Mesenteric fat pad (tissue), 1 donor: ENCODE measurements at places on chromosomes 16 and 17. TPM values are rescaled to one million over a fixed set of nuclear protein-coding genes. Genes with fewer than 3 reads are reported as not detected.

FBXW10 gene
- 0.51 TPM for total RNA-seq

TBC1D26 gene
- not detected for total RNA-seq

TP53TG3B gene
- not detected for total RNA-seq

FOXC2 gene
- 0.42 TPM for total RNA-seq

ITGAL gene
- 6.8 TPM for total RNA-seq

BHLHA9 gene
- not detected for total RNA-seq

AATK gene
- total RNA-seq, result 7.9 TPM

LAT gene
- total RNA-seq, result 4.1 TPM

LRRC75A gene
- 3.1 TPM for total RNA-seq

MT1H gene
- total RNA-seq, result 0.58 TPM

TMED6 gene
- total RNA-seq, result 1.2 TPM

DNA sequence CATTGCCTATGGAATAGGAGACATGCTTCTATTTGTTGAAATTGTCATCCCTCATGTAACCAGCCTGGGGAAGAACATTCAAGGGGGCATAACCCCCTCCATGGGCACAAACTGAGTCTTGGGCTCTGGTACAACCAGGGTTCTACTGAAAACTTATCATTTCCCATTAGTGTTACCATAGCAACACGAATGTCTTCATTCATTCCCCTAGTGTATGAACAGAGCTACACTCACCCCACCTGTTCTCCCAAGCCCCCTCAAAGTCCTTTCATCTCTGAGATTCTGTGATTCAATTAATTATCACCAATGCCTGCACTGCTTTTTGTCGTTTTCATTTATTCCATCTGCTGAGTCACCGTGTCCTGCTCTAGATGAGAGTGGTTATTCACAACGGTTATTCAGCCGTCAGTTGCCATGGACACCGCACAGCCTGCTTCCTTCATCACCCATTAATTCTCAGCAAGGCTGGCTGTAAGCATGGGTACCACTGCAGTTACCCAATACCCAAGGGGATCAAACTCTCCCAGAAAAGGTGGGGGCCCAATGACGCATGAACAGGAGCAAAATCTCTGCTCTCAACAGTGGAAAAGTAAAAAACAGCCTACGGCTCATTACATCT is 1.6 kb upstream of the GAST start:
- no peak for DNase-seq

GRCh38 chr17:67585077-67585602 is 132.6 kb upstream of the NOL11 start:
- no peak for DNase-seq

DNA sequence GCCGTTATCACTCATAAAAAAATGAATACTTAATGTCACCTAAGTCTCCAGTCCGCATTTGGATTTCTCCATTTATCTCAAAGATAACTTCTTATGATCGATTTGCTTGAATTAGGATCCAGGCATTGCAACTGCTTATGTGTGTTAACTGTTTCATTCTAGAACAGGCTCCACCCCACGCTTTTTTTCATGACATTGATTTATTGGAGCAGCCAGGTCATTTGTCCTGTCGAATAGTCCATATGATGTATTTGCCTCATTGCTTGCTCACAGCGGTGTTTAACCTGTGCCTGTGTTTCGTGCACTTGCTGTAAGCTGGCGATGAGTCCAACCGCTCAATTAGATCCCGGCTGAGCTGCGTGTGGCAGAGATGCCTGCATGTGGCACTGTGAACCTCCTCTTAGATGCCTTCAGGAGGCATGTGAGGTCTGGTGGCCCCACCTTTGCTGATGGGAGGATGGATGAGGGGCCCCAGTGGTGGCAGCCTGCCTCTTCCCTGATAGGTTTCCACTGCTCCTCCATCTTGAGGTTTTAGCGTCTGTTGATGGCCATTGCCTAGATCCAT is 16.4 kb downstream of the DHX38 start:
- peak; percentile 86 for DNase-seq

DNA sequence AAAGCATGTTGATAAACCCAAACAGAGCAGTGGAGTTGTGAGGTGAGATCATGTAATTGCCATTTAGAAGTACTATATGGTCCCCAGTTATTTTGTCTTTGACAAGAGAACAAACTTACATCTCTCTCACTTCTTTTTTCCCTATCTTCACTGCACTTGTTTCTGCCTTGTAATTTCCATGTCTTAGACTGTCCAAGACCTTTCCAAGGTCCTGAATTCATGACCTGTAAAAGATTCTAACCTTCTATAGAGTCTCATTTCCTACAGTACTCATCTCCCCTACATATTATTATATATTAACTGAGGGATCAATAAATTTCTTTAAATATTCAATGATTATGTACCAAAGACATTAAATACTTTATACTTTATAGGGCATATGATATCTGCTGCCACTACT is 295.3 kb upstream of the KIF2B start:
- no peak for DNase-seq

- no peak for DNase-seq
Observed at GRCh38 chr17:17621254-17621653, 29.7 kb upstream of the PEMT start.

DNA sequence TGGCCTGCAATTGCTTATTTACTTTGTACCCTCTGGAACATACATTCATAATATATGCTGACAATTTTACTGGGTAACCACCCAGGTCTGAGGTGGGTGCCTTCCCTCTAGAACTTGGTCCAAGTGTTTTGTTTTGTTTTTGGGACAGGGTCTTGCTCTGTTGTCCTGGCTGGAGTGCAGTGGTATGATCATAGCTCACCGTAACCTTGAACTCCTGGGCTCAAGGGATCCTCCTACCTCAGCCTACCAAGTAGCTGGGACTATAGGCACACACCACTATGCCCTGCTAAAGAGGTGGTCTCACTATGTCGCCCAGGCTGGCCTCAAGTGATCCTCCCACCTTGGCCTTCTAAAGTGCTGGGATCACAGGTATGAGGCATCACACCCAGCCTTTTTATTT is 11.2 kb upstream of the CTCF start:
- no peak for DNase-seq

GRCh38 chr16:7637446-7637845 is 304.8 kb downstream of the RBFOX1 start:
- DNase-seq, result no peak

GRCh38 chr17:66542129-66542966 is 239.9 kb downstream of the PRKCA start:
- DNase-seq, result no peak

GRCh38 chr17:75875182-75875939 is 3.0 kb downstream of the TRIM47 start:
- DNase-seq, result no peak

DNA sequence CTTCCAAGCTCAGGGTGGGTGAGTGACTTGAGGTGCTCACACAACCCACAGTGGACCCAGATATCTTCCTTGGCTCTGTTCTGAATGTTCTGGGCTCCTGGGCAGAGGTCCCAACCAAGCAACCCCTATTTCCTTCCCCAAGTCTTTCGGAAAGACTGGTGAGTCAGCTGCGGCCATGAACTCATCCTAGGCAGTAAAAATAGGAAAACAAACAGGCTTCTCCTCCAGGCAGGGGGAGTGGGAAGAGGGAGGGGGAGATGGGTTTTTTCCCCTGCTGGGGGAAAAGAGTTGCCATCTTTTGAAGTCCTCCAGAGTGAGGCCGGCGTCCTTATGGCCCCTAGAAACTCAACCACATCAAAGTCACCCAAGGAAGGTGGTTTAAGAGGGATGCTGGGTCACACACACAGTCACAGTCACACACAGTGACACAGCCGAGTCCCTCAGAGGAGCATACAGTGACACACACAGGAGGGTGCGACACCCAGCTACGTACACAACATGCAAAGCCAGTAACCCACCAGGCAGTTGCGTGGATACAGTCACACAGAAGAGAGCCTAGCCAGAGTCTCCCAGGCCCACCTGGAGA is 16.0 kb upstream of the DLX4 start:
- DNase-seq, result no peak

- no peak for DNase-seq
Observed at GRCh38 chr17:34582901-34583245, 3.5 kb downstream of the TMEM132E start.

GRCh38 chr17:55062921-55063320 is 94.4 kb downstream of the STXBP4 start:
- DNase-seq, result no peak

DNA sequence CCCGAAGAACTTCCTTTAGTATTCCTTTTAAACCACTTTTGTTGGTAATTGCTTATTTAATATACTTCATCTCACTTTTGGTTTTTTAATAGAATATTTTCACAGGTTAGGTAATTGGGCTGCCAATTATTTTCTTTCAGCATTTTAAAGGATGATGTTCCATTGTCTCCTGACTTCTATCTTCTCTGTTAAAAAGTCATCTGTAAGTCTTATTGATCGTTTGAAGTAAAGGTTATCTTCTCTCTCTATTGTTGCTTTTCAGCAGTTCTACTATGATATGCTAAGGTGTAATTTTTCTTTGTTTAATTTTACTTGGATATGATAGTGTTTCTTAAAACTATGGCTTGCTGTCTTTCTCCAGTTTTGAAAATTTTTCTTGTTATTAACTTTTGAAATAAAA is 307.5 kb downstream of the MAP2K4 start:
- no peak for DNase-seq

GRCh38 chr17:56593086-56593645 is 333 bp upstream of the NOG start:
- DNase-seq, result no peak

GRCh38 chr17:7992516-7992915 is 9.9 kb upstream of the GUCY2D start:
- DNase-seq, result no peak

GRCh38 chr16:63527404-63527803 is 1491.2 kb upstream of the CDH8 start:
- no peak for DNase-seq

DNA sequence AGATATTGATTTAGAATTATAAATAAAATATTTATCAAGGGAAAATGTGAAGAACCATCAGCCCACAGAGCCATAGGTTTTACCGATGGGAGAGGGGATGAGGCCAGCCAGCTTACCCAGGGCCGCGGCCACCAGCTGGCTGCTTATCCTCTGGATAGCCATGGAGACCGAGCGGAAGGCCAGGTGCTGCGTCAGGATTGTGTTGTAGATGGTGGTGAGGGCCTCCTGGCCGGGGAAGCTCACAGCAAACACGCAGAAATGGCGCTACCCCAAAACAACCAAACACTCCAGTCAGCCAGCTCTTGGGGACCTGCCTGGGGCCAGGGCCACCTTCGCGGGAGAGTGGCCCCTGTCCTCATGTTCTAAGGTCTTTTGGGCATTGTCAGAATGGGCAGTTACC is 97.8 kb downstream of the DNAH17 start:
- no peak for DNase-seq

- DNase-seq, result no peak
Observed at GRCh38 chr17:2023692-2024571, 1.2 kb downstream of the RTN4RL1 start.

GRCh38 chr16:7584561-7584960 is 251.9 kb downstream of the RBFOX1 start:
- no peak for DNase-seq

DNA sequence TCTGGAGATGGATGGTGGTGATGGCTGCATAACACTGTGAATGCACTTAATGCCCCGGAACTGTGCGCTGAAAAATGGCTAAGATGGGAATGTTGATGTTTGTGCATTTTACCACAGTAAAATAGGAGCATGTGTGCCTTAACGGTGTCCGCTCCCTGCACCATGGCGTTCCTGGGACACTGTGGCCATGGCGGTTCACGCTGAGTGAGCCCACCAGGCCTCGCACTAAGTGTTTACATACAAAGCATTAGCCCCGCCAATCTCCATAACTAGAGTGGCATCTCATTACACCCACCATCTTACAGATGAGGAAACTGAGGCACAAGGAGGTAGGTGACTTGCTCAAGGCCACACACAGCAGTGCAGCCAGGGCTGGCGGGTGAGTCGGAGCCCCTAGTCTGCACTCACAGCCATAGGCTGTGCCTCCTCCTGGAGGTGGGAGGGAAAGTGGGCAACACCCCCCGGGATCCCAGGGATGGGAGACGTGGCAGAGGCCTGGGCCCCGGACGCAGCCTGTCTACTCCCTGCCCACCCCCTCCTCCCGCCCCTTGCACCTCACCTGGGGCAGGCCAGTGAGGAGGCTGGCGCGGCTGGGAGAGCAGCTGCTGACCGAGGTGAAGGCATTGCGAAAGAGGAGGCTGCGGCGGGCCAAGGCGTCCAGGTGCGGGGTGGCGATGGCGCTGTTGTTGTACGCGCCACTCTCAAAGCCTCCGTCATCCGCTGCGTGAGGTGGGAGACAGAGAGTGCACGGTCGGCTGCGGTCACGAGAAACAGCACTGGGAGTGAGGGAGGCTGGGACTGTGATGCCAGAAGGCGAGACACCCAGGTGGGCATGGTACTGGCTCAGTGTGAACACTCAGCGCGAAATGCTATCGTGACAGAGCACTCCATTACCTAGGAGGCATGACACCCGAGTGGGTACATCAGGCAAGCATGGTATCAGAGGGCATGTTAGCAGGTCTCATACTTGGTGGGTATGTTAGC is 3.4 kb downstream of the SGSH start:
- no peak for DNase-seq

- no peak for DNase-seq
Observed at GRCh38 chr17:72199256-72199655, 78.4 kb downstream of the SOX9 start.

DNA sequence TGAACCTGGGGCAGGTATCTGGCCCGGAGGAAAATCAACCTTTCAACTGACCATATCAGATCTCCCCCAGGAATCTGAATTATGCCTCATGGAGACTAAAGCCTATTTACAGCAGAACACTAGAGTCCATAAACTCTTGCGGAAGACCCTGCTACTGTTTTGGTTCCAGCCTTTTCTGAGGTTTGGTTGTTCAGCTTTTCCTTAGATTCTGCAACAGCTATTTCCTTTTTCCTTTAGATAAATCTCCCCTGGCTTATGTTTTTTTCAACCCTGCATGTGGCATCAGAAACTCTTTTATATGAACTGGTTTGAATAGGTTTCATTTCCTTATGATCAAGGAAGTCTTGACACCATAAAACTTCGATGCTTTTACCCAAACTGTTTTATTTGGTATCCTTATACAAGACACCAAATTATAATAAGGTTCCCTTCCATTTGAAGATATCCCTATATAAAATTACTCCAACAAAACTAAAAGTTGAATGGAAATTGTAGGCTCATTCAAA is 13.1 kb downstream of the SPOP start:
- no peak for DNase-seq

DNA sequence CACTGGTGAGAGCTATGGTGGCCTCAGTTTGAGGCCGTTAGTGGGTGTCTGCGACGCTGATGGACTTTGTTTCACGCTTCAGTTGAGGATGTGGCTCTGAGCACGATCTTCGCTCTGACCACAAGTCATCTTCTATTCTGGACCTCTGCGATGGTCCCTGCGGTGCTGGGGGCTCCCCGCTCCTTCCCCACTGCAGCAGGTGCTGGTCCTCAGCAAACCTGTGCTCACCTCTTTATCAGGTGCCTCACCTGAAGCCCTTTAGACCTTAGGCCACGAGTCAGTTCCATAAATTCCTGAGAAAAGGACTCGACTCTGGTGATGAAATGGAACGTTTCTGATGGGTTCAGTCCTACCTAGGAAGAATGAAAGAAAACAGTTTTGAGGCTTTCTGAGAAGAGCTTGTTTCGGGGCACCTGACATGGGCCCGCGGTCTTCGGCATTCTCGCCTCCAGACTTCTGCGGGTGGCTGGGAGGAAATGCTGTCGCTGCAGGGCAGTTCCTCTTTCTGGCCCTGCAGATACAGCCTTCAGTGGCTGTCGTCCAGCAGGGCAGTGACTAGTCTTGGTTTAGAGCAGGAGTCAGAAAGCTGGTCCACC is 4.7 kb downstream of the KCTD5 start:
- no peak for DNase-seq
